Iris pigment epithelial cell (primary cell): ENCODE measurements at places on chromosomes 5 and 9.

GRCh38 chr9:18359335-18359734 lies 114.6 kb upstream of the ADAMTSL1 start:
- DNase-seq, result peak; percentile 74

GRCh38 chr5:83844449-83845068 lies 123.9 kb upstream of the HAPLN1 start:
- DNase-seq, result peak; percentile 98

DNA sequence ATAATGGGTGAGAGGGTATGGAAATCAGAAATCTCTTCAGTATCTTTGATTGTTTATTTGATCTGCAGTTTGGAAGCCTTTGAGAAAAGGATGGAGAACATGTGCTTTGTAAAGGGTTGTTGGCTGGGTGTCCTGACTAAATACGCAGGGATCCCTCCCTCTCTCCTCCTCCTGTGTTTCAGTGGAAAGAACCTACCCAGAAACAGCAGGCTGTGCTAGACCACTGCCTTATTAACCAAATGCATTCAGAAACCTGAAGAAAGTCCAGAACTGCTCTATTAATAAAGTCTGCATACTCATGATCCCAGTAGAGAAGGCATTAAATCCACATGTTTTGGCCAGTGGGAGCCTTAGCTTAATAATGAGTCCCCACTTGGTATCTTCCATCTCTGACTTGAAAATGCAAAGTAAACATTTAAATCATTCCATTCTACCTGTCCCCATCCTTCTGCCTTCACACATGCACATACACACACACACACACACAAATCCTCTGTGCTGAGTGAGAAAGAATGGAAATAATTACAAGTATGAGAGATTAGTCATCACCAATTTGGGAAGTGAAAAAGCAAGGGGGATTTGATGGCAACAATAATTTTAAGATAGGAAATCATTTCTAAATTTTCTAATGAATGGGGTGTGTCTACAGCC lies 10.0 kb upstream of the LECT2 start:
- DNase-seq, result peak; percentile 27

DNA sequence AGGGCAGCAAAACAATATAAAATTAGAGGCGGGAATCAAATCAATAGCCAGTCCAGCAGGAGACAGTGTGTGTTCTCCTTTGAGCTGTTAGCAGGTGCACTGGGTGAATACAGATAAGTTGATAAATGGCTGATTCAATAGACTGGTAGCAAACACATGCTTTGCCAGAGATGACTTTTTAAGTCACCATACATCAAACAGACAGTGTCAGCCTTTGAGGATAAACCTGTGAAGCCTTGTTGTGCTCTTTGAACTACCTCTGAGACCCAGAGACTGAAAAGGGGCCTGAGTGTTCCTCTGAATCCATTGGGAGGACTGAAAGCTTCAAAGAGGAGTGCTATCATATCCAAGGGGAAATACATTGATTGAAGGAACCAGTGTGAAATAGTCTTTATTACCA lies 301.9 kb downstream of the RASEF start:
- no peak for DNase-seq

DNA sequence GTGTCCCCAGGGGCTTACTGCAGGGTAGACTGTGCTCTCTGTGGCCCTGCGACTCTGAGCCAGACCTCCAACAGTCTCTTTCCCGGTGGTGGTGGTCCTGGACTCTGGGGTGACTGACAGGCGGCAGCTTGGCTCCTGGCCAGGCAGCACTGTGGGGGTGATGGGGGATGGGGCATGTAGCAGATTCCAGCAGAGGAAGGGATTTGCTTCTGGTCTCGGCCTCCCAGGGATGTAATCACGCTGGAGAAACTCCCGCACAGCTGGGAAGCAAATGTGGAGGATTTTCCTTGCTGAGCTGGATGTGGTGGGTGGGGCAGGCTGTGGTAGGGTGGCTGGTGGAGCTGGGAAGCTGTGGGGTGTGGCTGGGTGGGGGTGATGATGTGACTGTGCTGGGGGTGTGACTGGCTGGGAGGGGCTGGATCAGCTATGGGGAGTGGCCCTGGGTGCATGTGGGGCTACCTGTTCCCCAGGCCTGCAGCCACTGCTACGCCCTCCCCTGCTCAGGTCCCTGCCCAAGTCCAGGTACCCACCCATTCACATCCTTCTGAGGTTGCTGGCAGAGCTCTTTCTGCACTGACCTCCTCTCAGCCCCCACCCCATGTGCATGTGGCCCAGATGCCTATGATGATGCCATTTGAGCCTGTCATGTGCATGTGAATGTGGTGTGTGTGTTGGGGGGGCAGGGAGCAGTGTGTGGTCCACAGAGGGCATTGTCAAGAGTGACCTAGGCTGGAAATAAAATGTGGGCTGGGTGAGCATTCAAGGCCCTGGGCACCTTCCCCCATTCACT lies 3.8 kb downstream of the NDST1 start:
- peak; percentile 63 for DNase-seq

GRCh38 chr9:124331580-124331979 lies 73.8 kb downstream of the NEK6 start:
- no peak for DNase-seq

GRCh38 chr5:167797933-167798332 lies 493.5 kb upstream of the WWC1 start:
- peak; percentile 50 for DNase-seq

- peak; percentile 70 for DNase-seq
Measured at GRCh38 chr5:122091936-122092600, 14.0 kb upstream of the LOX start.

GRCh38 chr5:159104051-159104651 lies 4.4 kb upstream of the EBF1 start:
- DNase-seq, result peak; percentile 18

DNA sequence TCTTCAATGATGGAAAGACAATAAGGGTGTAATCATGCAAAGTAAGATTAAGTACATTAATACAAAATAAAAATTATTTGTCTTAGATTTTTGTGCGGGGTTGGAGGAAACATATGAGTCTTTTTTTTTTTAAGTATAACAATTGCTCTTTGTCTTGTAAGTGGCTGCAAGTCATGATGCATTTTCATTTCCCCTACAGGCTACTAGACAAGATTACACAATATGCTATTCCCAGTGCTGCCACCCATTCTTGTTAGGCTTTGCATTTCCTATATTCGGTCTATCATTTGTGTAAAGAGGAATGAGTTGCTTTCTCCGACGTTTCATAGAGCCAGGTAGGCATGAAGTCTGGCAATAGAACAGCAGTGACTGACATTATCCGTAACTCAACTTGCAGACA lies 294.2 kb upstream of the CYLC2 start:
- no peak for DNase-seq

- DNase-seq, result no peak
Measured at GRCh38 chr9:93533863-93534262, 42.5 kb upstream of the PHF2 start.

- no peak for DNase-seq
Measured at GRCh38 chr9:131673531-131673930, 66.3 kb downstream of the RAPGEF1 start.

DNA sequence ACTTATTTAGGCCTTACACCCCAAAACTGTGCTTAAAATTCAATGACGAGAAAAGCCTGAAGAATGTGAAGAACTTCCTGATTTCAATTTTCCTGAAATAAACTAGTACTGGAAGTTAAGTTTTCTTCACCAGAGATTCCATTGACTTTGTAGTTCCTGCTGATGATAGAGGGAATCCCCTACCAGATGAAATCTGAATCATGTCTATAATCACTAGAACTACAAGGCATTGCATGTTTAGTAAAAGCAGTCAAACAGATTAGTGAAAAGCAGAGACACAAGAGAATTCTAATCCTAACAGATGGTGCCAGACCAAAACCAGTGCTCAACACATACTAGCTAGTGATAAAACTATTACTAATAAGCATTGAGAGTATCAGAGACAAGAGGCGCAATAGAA lies 130.0 kb downstream of the PDE4D start:
- peak; percentile 78 for DNase-seq

DNA sequence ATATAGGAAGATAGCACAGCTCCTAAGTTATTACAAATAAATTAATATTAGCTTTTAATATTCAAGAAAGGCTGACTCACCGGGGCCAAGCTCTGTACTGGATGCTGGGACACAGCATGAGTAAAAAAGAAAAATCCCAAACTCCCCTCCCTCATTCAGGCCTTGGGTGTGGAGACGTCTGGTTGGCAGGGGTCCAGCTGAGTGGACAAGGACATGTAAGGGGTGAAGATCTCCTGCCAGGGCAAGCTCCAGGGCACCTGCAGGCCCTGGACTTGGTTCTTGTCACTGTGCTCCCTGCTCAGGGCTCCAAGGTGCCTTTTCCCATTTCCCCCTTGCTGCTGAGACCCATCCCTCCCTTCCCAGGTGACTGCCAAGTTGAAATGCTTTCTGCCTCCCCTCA lies 388.5 kb downstream of the ENC1 start:
- DNase-seq, result no peak

DNA sequence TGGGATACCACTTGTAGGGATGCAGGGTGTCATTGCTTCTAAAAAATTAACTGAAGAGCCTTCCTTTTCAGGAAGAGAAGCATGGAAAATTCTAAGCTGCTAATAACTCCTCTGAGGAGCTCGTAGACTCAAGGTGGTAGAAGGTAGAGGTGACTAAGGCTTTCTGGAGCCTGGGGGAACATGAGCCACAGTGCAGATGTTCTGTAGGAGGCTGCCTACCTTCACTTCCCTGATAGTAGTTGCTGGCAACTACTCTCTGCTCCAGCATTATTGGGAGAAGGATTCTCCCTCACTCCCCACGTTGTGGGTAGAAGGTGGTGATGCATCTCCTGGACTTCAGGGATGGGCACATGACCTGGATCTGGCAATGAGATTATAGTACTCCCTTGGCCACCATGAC lies 86.7 kb upstream of the STARD4 start:
- no peak for DNase-seq

DNA sequence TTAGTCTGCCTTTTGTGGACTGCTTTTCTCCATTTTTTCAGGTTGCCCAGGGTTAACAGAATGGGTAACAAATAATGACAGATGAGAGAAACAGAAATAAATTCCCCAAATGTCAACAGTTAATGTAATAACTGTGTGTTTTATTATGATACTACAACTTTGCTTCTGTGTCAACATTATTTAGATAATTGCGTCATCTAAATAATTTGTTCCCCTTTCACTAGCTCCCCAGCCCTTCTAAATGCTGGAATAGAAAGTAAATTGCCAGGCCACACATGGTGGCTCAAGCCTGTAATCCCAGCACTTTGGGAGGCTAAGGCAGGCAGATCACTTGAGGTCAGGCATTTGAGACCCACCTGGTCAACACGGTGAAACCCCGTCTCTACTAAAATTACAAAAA lies 53.5 kb downstream of the RNF38 start:
- DNase-seq, result no peak

- DNase-seq, result peak; percentile 11
Measured at GRCh38 chr9:14692470-14693250, 572 bp downstream of the ZDHHC21 start.

DNA sequence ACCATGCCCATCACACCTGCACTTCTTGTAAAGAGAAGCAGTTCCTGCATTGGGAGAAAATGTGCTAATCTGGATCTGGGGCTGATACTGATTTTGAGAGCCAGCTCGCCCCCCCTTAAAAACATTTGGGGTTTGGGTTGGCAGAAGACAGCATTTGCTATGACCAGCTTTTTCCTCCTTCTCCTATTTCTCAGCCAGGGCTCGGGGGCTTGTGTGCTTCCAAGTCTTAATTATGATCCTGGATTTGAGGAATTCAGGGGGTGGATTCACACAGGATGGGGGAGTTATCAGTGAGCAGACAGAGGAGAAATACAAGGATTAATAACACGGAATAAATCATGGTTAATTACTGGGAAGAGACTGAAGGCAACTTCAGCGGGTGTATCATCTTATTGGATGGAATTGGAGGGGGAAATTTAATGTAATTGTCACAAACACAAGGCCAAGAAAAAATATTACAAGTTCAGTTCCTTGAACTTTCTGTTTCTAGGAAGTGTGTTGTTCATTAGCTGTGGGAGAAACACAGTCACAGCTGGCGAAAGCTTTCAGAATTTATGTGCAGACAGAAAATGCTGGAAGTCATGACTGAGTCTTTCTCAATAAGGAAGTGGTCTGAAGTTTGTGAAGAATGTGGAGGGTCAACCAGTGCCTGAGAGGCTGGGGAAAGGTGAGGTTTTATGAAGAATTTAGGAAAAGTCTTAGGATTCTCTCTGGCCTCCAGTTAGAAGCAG lies 15.3 kb downstream of the C9orf152 start:
- DNase-seq, result peak; percentile 88

DNA sequence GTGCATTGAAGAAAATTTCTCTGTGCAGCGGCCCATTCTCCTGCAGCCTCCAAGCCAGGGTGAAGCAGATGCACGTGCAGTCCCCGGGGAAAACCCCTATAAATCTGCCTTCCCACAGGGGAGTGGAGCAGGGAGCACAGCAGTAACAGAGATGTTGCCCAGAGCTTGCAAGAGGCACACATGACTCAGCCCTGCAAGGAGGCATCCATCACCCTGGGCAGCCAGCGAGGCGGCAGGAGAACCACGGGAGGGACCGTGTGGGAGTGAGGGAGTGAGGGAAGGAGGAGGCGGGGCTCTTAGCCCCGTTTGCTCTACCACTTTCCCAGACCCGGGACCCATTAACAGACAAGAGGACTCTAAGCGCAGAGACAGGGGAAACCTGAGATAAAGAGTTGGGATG lies 96.2 kb upstream of the ARAP3 start:
- DNase-seq, result peak; percentile 47

DNA sequence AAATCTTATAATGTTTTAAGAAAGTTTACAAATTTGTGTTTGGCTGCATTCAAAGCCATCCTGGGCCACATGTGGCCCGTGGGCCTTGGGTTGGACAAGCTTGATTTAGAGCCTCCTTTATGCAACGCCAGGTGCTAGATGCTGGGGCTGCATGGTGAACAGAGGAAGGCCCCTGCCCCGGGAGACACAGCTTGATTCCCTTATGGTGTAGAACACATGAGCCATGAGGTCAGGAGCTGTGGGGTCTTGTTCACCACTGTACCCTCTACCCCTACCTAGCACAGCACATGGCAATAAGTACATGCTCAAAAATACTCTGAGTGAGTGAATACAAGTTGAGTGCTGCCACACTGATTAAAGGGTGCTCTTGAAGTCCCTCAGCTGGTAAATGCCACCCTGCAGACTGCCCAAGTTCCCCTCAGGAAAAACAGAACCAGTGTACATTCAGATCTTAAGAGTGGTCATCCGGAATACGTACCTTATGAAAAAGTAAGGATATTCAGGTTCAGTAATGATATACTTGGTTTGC lies 71.9 kb downstream of the ARRDC3 start:
- DNase-seq, result no peak

DNA sequence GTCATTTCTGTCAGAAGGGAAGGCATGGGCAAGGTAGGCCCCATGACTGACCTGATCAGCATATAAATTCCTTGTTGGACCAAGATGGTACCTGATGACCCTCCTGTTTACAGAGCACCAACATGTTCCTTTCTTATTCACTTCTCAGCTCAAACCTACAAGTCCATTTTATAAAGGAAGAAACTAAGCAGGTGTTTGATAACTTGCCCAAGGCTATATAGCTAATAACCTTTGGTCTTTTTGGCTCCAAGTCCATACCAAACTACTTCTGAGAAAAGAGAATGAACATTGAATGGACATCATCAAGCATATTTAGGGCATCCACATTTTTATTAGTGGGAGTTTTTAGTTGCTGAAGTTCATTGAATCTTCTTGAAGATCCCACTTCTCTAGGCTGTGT lies 125.2 kb downstream of the GALNT10 start:
- DNase-seq, result no peak

GRCh38 chr5:103243665-103244064 lies 14.9 kb upstream of the MACIR start:
- DNase-seq, result peak; percentile 94

- DNase-seq, result no peak
Measured at GRCh38 chr5:81631621-81632020, 119.3 kb downstream of the SSBP2 start.

GRCh38 chr9:35556776-35557175 lies 48.3 kb upstream of the TESK1 start:
- no peak for DNase-seq

GRCh38 chr9:129012893-129013448 lies 15.2 kb downstream of the SH3GLB2 start:
- DNase-seq, result no peak
